ENCODE measurements at places on chromosomes 13 and 19.

DNA sequence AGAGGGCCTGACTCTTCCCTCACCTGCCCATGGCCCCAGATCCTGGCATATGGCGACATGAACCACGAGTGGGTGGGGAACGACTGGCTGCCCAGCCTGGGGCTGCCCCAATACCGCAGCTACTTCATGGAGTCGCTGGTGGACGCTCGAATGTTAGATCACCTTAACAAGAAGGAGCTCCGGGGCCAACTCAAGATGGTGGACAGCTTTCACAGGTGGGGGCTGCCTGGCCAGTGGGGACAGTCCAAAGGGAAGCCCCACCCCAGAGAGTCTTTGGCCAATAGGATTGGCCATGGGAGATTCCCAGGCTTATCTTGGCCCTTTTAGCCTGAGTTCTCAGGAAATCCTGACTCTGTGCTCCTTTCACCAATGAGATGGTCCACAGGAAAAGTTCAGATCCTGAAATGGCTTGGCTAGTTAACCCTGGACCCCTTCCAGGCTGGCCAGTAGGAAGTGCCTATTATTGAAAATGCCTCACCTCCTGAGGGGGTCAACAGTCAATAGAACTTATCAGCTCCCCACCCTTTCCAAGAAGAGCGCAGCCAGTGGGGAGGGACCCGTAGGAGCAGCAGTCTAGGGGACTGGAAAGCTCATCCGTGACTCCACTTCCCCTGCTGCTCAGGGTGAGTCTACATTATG, 7.0 kb downstream of the HRC start:
- DNase-seq: no peak

DNA sequence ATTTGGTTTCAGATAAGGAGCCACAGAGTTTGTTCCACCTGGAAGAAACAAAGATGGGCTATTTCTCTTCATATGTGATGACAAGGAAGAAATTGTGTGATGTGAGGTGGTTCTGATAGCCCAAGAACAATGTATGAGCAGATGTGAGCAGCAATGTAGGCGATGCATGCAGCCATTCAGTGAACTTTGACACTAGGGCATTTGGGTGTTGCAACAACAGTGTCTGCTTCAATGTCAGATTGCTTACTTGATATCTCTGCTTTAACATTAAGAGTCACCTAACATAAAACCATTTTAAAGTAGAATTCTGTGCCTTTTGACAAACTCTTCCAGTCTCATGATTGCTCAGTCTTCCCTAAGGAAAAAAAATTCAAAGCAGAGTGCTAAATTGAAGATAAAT, 865.4 kb downstream of the SLITRK6 start:
- no peak for DNase-seq

DNA sequence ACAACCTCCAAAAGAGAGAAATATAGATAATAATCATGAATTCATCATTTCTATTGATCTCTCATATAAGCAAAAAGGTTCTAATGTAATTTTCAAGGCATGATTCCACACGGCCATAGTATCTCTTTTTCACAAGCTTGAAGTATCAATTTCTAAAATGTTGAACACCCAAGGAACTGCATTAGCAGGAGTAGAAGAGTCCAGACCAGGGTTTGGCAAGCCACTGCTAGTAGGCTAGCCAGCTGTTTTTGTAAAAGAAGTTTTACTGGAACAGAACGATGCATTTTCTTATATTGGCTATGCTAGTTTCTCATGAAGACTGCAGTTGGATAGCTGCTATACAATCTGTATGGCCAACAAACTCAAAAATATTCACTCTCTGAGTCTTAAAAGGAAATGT, 481.5 kb upstream of the MIR17HG start:
- no peak for DNase-seq

DNA sequence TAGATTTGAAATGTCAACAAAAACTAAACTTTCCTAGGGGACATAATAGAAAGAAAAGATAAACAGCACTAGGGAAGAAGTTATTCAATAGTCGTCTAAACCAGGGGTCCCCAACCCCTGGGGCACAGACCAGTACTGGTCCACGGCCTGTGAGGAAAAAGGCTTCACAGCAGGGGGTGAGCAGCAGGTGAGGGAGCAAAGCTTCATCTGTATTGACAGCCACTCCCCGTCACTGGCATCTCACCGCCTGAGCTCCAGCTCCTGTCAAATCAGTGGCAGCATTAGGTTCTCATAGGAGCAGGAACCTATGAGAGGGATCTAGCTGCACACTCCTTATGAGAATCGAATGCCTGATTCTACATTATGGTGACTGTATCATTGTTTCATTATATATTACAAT, 382.7 kb downstream of the MYO16 start:
- no peak for DNase-seq

GRCh38 chr19:12111943-12112637, 28.1 kb downstream of the ZNF20 start:
- DNase-seq: no peak
